Stimulated activated naive CD4-positive, alpha-beta T cell treated with Interleukin-2 at 50 U/mL for 16 hours (primary cell): ENCODE measurements at places on chromosomes 16 and 17.
A peak's percentile ranks its signal among the peaks of the same experiment; 100 is the strongest.

DNA sequence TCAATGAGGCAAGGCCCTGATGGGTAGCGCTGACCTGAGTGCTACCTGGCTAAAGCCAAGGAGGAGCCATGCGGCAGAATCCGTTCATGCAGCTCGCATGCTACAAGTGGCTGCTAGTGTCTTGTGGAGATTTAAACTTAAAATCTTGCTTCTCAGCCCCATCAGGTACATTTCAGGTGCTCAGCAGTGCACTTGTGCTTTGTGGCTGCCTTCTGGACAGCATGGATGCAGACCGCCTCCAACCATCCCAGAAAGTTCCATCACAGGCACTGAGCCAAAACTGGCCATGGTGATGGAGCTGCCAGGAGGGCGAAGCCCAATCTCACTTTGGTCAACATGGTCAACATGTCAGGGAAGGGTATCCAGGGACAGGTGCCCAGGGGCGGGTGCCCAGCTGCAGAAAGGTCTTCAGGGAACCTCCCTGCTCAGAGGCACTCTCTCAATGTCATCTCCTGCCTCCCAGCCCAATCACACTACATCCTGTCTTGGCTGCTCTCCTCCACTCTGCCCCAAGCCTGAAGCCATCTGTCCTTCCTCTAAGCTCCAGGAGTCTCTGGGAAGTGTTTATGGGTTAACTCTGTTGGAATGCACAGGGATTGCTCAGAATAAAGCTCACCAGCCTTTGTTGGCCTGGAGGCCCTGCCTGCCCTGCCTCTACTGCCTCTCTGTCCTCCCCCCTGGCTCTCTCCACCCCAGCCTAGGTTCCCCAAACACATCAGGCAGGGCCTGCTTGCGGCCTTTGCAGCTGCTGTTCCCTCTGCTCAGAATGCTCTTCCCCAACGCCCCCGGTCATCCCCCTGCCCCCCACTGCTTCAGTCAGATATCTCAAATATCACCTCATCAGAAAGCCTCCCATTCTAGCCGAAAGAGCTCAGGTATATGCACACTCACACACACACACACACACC is 18.3 kb upstream of the TNFRSF13B start:
- DNase-seq: no peak

GRCh38 chr16:24999856-25000461 is 15.2 kb downstream of the ARHGAP17 start:
- DNase-seq: no peak

DNA sequence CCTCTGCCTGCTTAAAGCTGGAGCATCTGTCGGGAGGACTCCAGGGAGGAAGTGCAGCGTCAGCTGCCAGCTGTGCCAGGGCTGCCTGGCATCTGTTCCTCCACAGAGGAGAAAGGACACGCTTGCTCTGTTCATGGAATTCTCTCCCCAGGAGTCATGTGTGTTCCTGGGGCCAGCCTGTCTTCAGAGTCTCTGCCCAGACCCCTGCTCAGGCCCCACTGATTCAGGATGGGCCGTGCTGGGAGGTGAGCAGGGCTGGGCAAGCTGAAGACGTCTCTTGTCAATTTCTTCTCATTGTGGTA is 24.2 kb downstream of the CRISPLD2 start:
- no peak for DNase-seq

DNA sequence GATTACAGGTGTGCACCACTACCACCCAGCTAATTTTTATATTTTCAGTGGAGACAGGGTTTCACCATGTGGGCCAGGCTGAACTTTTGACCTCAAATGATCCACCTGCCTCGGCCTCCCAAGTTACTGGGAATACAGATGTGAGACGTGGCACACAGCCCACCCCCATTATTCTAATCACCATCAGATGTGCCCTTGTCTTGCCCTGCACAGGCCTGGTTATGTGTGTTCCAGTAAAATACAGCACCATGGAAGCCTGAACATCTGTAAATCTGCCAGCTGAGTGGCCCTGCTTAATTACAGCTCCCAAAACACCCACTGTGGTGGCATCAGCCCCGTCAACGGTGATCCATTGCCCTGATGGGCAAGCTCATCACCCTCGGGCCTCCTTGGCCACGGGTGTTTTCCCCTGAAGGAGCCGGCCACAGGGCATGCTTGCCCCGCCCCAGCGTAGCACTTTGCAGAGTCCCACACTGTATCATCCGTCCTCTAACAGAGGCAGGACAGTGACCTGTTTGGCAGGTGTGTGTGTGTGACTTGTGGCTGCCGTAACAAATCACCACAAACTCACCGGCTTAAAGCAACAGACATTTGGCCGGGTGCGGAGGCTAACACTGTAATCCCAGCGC is 74.5 kb downstream of the RBFOX3 start:
- no peak for DNase-seq

GRCh38 chr16:13013043-13013442 is 111.6 kb downstream of the SHISA9 start:
- no peak for DNase-seq

GRCh38 chr17:17523001-17523730 is 27.0 kb upstream of the RASD1 start:
- DNase-seq: no peak

DNA sequence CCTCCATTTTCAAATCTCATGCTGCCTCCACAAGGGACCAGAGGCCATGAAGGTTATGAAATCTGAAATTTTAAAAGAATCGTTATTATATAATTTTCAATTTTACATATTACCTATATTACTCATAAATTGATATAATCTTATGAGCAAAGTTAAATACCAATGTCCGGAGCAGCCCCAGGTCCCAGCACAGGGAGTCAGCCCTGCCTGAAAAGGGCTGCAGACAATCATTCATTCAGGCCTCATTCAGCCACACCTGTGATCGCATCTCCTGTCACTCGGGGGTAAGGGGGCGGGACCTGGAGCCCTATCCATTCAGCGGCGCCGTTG is 172.5 kb downstream of the AHSP start:
- DNase-seq: no peak

DNA sequence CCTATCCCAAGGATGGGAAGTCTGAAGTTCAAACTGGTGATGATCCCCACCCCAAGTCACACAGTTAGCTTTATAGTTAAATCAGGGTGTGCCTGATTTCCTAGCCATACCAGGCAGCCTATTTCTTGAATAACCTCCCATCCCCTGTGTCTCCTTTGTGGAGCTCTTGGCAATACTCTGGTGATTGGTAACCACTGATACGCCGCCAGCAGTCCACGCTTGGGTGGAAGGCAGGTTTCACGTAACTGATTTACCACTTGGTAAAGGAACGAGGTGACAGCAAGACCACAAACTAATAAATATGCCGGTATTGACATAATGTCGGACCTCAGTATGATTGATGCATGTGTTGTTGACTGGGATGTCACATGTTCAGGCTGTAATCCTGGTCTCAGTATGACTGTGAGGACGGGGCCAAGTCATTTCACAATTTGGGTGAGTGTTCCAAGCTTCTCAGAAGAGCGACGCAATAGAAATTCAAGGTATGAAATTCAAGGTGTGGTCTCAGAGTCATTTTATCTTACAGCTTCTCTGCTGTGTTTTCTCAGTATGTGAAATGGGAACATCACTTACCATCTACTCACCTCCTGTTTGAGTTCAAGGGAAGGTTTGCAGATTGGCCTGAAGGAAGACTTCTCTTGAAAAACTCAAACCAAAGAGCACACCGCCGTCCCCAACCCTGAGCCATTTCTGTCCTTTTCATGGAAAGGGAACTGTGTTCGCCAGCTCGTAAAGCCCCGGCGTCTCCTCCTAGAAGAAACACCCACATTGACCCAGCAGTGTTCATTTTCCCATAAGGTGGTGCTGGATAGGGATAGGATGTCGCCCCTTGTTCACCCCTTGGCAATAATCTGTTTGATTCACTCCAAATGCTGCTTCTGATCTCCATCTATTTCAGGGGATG is 678.9 kb downstream of the WWOX start:
- DNase-seq: peak; percentile 62

GRCh38 chr17:66686601-66687000 is 148.3 kb upstream of the CACNG5 start:
- DNase-seq: no peak

DNA sequence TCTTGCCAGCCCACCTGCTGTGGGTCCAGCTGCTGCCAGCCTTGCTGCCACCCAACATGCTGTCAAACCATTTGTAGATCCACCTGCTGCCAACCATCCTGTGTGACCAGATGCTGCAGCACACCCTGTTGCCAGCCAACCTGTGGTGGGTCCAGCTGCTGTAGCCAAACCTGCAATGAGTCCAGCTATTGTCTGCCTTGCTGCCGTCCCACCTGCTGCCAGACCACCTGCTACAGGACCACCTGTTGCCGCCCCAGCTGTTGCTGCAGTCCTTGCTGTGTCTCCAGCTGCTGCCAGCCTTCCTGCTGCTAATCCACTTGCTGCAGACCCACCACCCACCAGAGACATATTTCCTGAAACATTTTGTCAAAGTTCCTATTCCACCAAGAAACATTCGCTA is 641 bp downstream of the KRTAP9-1 start:
- no peak for DNase-seq

DNA sequence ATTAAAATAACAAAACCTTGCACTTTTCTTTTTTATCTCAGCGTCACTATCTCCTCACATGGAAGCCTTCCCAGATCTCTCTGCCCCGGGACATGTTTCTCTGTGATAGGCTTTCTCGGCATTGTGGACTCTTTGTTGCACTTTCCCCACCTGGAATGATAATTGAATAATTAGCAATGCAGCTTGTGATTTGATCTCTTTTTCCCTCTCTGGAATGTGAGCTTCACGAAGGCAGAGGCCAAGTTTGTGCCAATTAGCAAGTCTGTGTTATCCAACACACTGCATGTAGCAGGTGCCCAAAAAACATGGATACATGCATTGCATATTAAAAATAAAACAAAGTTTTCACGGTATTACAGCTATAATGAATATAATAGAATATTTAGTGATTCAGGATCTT is 431.2 kb downstream of the HAPSTR1 start:
- DNase-seq: no peak

GRCh38 chr17:77622647-77623046 is 335.9 kb upstream of the TNRC6C start:
- no peak for DNase-seq

DNA sequence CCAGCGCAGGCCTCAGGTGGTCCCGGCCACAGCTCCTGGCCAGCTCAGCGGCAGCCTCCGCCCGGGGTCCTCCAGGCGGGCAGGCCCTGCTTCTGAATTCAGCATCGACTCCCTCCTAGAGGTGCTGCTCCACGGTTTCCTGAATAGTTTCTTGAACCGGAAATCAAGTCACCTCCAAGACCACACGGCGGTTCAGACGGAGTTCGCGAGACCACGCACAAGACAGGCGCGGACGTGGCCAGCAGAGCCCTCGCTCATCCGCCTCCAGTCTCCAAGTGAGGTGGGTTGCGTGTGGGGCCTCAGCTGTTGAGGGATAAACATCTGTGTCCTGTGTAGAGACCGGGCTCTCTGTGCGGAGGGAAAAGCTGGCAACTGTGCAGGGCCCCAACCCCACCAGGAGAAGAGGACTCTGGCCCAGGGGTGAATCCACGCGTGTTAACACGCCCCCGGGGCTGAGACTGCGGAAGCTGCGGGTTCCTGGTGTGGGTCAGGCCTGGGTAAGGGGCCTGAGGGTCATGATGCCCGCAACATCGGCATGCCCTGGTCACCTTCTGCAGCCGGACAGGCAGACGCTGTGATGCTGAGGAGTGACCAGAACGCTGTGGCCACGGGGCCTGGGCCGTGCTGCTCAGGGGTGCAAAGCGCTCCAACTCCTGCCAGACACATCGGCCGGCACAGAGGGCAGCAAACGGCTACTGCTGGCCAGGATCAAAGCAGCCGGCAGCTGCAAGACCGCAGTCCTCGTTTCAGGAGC is 55.0 kb upstream of the METRNL start:
- DNase-seq: no peak

DNA sequence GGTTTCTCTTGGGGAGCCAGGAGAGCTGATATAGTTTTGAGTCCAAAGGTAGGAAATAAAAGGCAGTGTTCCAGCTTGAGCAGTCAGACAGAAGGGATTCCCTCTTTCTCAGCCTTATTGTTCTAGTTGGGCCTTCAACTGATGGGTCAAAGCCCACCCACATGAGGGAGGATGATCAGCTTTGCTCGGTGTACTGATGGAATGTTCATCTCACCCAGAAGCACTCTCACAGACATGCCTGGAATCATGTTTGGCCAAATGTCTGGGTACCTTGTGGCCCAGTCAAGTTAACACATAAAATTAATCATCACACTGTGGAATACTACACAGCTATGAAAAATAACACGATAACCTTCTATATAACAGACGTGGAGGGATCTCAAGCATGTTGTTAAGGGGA is 23.1 kb upstream of the KCNG4 start:
- no peak for DNase-seq

DNA sequence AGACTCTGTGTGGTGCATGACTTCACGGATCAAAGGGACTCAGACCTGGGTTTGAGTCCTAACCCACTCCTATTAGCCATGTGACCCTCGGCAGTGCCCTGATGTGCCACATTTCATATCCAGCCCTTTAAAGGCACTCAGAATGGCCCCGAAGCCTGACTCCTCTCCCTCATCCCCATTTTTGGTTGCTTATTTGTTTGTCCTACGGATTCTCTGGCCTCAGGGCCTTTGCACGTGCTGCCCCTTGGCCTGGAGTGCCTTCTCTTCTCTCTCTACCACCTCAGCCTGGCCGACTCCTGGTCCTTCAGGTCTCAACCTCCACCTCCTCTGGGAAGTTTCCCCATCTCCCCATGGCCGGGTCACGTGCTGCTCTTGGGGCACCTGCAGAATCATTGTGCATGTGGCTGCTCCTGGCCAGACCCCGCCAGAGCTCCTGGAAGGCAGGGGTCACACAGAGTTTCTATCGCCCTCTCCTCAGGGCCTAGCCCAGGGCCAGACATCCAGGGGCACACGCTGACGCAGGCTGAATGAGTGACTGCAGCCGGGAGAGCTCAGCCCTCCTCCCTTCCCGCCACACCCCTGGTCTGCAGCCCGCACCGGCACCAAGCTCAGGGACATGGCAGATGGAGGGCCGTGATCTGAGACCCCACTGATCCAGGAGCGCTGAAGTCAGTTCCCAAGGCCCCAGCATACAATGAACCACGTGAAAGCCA is 22.0 kb upstream of the CIBAR2 start:
- no peak for DNase-seq

DNA sequence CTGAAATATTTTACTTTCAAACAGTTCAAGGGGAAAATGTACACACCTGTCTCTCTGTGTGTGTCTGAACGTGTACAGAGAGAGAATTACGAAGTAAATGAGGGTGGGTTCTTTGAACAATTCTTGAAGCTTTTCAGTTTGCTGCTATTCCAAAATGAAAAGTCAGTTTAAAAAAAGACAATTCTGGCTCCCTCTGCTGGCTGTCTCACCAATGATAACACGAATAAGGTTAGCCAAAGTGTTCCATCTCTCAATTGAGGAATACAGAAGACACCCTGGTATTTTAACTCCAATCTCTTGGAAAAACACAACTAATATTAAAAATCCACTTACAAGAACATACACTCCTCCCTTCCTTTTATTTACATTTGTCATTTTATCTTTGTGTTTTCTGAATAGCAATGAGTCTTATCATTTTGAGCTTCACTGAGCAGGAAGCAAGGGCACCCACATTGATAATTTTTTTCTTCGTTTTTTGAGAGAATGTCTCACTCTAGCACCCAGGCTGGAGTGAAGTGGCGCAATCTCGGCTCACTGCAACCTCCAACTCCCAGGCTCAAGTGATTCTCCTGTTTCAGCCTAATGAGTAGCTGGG is 20.5 kb downstream of the EFTUD2 start:
- no peak for DNase-seq

GRCh38 chr16:56856876-56857447 is 8.0 kb upstream of the SLC12A3 start:
- no peak for DNase-seq
